CD4-positive, alpha-beta memory T cell (primary cell): ENCODE measurements at places on chromosomes 5 and 9. TPM values are rescaled to one million over a fixed set of nuclear protein-coding genes. Genes with fewer than 3 reads are reported as not detected.

GRCh38 chr9:95028853-95029219 lies 288.7 kb downstream of the FANCC start:
- DNase-seq, result no peak

- no peak for DNase-seq
These were observed 1.9 kb upstream of the UBE2QL1 start for GRCh38 chr5:6446626-6447309.

DNA sequence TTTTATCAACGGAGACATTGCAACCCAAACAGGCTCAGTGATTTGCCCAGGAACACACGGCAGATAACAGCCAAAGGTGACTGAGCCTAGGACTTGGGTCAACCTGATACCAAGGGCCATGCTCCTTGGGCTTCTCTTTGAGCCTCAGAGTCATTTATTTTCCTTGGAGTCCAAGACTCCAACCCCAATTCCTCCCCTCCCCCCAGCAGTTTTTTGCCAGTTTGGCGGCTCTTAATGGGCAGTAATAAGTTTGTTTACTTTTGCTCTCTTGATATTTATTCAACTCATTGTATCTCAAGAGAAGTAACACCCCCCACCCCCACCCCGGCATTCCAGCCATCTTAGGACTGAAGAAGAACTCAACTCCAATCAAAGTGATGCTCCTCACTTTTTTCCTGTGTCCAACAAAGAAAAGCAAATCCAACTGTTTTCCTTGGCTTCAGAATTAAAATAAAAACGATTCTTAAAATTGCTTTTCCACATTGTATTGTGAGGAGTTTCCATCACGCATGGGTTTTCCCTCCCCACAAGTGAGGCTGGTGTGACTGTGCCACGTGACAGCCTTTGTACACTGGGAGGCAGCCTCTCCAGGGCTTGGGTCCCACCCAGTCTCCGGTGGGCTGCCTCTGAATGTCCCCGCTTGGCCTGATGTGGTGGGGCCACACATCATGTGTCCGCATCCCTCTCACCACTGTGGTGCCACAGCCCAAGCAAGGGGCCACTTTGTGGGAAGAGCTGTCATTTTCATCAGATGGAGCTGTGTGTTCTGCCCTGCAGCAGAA lies 9.1 kb downstream of the ANGPTL2 start:
- DNase-seq, result no peak

The PDE8B gene
- total RNA-seq, result not detected
